ENCODE measurements at places on chromosomes 12 and 14.

GRCh38 chr14:83827383-83827782 is 1702.6 kb upstream of the FLRT2 start:
- no peak for DNase-seq

- DNase-seq, result no peak
Measured at GRCh38 chr12:124655048-124655697, 87.8 kb upstream of the NCOR2 start.

- no peak for DNase-seq
Measured at GRCh38 chr12:57441846-57442427, 7.4 kb downstream of the INHBC start.

DNA sequence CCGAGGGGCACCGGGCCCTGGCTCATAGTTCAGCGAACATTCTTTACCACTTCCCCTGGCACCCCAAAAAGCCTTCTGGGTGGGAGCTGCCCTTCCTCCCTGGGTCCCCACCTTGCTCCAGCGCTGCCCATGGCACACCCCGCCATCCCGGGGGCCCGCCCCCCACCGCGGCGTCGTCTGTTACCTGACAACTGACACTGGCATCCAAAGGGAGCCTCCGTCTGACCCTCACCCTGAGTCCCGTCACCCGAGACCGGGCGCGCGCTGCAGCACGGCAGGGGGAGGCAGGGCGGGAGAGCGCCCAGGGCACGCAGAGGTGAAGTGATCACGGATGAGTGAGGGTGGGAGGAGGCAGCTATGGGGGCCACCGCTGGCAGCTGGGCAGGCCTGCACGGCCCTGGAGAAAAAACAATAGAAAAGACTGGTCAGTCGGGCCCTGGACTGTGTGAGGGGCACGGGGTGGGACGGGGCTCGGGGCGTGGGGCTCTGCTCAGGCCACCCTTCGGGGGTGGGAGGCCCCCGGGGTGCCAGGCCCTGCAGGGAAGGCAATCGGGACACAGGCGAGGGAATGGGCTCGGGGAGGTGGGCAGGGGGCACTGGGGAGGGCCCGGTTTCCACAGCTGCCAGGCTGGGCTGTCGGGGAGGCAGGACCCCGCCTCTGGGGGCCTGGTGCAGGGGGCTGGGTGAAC is 40.7 kb downstream of the BCL11B start:
- DNase-seq, result no peak

- no peak for DNase-seq
Measured at GRCh38 chr14:94646066-94646465, 33.9 kb downstream of the SERPINA3 start.

- DNase-seq, result no peak
Measured at GRCh38 chr12:68334132-68334531, 2.0 kb upstream of the MDM1 start.

- no peak for DNase-seq
Measured at GRCh38 chr14:99472937-99473336, 7.7 kb downstream of the SETD3 start.

DNA sequence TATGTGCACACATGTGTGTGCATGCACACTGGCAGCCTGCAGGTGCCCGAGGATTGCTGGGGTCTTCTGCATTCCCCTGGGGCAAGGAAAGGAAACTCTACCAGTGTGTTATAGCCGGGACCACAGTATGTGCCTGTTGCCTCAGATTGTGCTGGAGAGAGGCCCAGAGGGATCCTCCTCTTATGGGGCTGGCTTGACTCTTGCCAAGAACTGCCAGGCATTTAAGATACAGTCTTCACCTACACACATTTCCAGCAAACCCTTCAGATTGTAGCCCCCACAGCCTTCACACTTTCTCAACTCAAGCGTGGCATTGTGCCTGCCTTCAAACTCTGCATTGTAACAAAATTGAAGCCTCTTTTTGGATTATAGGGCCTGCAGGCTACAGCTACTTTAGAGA is 176.7 kb upstream of the DYRK2 start:
- DNase-seq, result no peak

GRCh38 chr12:53701518-53702264 is 25.6 kb downstream of the CALCOCO1 start:
- peak; percentile 62 for DNase-seq

- DNase-seq, result no peak
Measured at GRCh38 chr12:94173660-94174265, 25.4 kb downstream of the PLXNC1 start.

DNA sequence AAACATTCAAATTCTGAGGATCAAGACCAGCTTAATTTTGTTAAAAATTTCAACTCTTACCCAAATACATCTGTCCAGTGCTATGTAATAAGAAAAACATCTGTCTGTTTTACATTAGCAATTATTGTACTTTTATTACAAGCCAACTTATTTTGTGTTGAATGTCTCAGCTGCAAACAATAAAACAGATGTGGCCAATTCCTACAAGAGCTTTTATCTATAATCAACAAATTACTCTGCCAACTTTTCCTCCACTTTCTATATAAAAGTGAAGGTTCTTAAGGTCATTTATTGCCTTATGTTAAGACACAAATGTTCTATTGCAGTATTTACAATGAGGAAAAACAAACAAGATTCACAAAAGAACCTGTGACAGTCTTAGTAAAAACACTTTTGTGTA is 72.7 kb downstream of the NOVA1 start:
- DNase-seq, result no peak

- DNase-seq, result no peak
Measured at GRCh38 chr14:73723406-73723796, 9.2 kb upstream of the PNMA1 start.

- DNase-seq, result no peak
Measured at GRCh38 chr14:71359823-71360222, 452.6 kb downstream of the PCNX1 start.

DNA sequence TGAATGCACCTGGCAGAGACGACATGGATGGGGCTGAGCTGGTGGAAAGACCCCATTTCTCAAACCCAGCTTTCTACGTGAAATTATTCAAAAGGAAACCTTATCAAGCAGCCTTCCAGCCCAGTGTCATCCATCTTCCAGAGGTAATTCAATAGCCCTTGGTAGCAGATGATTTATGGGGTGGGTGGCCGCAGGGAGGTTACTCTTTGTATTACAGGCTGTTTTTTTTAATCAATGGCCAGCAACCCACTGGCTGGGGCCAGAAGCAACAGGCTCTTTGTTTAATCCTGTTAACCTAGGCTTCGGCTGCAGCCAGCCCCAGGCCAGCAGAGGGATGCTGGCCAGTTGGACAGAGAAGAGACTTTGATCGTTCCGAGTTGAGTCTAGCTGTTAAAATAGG is 139.8 kb upstream of the SRRM4 start:
- DNase-seq, result no peak

DNA sequence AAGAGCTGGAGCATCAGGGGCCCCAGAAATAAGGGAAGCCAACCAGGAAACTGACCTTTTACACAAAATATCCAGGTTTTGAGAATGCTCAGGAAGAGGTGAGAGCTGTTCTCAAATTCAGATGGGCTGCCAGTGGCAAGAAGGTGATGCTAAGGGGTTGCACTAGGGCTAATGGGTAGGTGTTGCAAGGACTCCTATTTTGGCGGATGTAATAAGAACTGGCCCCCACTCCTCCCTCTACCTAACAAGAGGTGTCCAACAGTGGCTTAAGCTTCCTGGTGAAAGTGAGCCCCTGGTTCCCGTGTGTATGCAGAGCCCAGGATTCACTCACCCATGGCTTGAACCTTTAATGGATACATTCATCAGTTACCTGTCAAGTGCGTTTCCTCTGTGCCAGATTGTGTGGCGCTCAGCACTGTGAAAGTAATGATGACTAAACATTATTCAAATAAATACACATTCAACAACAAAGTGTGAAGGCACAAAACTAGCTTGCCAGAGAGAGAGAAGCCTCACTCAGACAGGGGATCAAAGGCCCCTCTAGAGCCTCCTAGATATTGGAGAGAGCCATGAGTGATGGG is 705 bp upstream of the CHGA start:
- DNase-seq, result no peak

- no peak for DNase-seq
Measured at GRCh38 chr12:129831294-129831693, 72.5 kb downstream of the TMEM132D start.

- DNase-seq, result no peak
Measured at GRCh38 chr12:48969833-48970701, 1.5 kb downstream of the WNT10B start.

- DNase-seq, result no peak
Measured at GRCh38 chr14:105929327-105930081, 403.1 kb downstream of the TMEM121 start.

- no peak for DNase-seq
Measured at GRCh38 chr14:22841311-22841710, 4.9 kb downstream of the MMP14 start.

DNA sequence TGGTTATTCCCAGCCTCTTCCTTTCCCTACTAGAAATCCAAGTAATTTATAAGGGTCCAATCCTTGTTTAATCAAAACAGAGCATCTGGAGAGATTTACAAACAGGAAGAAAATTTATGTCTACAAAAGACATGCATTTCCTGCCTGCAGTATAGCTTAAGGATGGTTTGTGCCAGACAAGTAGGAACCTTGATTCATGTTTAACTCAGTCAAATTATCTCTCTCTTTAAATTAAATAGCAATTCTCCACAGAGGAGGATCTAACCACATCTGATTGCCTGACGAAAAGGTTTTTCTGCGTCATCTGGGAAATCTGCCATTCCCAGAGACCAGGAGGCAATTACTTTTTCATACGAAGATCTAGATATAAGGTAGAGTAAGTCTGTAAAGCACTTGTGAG is 105.2 kb downstream of the ZFC3H1 start:
- no peak for DNase-seq

GRCh38 chr12:69569236-69569635 is 16.0 kb upstream of the CCT2 start:
- no peak for DNase-seq

GRCh38 chr12:25789541-25789944 is 168.9 kb upstream of the RASSF8 start:
- DNase-seq, result no peak

DNA sequence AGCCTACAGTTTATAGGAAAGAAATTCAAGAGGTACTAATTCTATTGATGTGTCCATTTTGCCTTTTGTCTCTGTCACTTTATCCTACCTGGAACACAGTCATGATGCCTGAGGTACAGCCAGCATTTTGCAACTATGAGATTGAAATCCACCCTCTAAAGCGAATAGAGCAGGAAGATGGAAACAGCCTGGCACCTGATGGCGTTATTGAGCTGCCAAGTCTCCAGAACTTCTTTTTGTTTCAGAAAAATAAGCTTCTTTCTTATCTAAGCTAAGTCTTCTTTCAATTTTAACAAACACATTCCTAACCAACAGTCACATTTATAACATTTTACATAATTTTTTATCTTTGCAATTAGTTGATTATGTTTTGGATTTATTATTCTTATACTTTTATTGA is 182.1 kb downstream of the PAWR start:
- no peak for DNase-seq

DNA sequence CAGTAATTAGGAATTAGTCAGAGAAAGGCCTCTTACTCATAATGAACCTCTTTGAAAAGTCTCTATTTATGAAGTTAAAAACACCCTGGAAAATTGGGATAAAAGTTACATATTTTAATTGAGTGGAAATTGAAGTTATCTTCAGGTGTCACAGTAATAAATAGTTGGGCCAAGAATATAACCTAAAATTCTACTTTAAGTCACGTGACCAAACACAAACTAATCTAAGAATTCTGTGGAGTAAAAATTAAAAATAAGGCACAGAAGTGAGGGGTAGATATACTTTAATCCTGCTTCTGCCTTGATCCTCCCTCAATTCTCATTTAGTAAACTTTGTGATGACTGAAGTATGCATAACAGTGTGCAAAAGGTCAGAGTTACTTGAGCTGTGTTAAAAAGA is 226.4 kb downstream of the NAV3 start:
- no peak for DNase-seq

DNA sequence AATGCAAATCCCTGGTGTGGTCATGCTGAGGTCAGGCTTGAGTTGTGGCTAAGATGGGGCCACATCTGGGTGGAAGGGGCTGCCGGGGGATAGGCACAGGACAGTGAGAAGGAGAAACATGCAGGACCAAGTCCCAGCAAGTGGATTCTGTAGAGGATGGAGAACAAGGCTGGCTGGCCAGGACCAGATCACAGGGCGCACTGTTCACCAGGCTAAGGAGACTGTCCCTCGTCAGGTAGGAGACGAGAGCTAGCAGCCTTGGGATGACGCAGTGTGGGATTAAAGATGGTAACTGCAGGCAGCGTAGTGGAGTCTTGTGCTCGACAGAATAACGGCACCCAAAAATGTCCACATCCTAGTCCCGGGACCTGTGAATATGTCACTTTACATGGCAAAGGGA is 336.1 kb downstream of the BCL11B start:
- DNase-seq, result no peak

GRCh38 chr14:44720707-44721106 is 213.6 kb upstream of the FSCB start:
- DNase-seq, result no peak

DNA sequence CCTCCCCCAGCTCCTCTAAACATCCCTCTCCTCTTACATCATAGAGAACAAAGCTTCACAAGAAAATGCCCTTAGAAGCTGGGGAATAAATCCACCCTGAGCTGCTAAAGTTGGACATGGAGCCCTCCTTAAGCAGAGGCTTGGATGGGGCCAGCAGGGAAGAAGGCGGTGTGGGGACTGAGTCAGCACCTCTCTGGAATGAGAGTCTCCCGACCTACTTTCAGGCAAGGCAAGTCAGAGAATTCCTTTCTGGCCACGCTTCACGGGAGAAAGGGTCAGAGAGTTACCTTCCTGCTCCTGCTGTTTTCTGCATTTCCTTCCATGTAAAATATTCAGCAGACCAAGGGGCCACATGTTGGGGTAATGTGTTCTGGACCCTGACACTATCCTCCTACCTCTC is 113.3 kb upstream of the PRB2 start:
- no peak for DNase-seq

DNA sequence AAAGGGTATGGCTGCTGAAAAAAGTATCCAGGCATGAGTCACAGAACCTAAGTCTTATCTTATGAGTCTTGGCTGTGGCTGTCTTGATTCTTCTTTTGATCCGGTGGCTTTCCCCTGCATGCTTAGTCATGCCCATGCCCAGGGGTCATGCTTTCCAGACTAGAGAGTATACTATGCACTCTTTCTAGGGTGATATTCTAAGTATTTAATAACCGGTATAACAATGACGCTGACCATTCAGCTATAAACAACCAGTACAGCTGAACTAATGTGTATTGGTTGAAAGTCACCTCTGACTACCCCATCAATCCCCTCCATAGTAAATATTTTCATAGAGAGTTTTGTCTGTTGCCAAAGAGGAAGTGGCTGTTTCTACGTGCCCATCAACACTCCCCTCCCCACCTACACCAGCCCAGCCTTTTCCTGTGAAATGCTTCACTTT is 34.7 kb upstream of the NRXN3 start:
- no peak for DNase-seq

GRCh38 chr12:44875954-44876543 is at the start of gene NELL2:
NELL2 (minus strand) TSS chr12:44876315; CDS start chr12:44875869, 446 bp downstream.
- DNase-seq, result peak; percentile 17

DNA sequence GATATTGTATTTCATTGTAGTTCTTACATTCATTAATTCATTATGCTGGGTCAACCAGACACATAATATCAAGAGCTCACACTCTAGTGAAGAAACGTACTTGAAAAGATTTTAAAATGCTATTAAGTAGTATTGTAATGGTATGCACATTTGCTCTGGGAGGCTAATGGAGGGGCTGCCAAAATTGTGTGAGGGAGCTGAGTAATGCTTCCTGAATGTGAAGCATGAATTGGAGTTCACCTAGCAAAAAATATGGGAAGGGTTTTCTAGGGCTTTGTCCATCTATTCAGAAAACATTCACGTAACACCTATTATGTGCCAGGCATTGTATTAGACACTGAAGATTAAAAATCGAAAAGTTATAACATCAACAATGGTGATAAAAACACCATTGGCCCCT is 403.8 kb upstream of the PDE3A start:
- no peak for DNase-seq

GRCh38 chr12:100565987-100566545 is 7.4 kb upstream of the GAS2L3 start:
- no peak for DNase-seq

Measured in activated naive CD4-positive, alpha-beta T cell (primary cell).